ENCODE measurements at places on chromosomes 12 and 14.

DNA sequence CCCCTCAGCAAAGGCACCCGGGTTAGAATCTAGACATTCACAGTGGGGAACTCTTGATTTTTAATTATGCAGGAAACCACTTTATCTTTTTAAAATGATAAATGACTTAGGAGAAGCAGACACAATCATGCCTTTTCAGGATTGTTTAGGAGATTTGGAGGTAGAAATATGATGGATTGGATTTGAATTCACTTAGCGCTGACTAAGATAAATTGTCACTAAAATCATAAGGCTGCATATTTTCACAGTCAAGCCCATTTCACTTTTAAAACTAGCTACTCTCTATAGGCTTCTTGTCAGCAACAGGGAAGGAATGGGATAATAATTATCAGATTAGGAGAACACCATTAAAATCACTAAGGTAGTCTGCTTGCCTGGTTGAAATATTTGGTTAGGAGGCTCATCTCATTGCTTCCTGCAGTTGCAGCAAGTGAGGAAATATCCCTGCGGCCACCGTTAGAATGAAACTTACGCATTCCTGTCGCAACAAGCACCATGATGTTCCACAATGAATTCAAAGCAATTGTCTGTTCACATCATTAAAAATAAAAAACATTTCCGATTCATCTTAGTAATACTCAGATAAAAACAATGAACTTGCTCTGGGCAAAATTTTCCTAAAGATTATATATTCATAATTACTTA lies 31.9 kb downstream of the DACT1 start:
- no peak for DNase-seq

DNA sequence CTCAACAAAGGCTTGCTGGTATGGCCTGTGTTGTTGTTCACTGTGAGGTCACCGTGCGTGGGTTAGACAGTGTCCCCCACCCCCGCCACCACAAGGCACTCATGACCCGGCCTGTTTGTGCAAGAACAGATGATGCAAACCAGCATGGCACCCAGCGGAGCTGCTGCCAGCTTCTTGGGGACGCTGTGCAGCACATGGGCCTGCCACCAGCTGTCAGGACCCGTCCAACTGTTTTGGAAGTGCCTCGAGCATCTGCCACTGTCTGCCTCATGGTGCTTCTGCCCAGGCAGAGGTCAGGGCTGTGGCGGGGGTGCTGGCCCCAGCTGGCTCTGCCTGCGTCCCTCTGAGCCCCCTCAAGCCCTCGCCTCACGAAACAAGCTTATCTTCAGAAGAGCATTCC lies 1.5 kb downstream of the ASB2 start:
- DNase-seq = no peak

DNA sequence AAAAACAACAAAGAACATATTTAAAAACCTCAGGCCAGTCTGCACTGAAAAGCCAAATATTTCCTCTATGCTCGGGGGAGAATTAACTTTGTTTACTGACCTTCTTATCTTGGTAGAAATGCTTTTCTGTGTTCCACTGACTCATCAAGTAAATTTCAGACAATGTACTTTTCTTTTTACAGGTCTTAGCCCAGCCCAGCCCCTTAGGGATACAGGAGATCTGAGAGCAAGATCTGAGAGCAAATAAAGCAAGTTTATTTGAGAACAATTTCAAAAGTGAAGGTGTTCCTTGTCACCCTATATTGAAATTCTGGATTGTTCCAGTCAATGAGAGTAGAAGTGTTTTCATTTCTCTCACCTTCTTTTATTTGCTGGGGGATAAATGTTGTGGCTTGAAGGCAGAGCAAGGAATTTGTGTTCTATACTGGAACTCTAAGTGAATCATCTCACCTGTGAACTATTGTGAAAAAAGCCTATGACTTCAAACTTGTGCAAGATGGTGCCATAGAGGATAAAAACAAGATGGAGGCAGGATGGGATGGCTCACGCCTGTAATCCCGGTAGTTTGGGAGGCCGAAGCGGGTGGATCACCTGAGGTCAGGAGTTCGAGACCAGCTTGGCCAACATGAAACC lies 7.9 kb upstream of the GPRC5A start:
- DNase-seq = no peak

DNA sequence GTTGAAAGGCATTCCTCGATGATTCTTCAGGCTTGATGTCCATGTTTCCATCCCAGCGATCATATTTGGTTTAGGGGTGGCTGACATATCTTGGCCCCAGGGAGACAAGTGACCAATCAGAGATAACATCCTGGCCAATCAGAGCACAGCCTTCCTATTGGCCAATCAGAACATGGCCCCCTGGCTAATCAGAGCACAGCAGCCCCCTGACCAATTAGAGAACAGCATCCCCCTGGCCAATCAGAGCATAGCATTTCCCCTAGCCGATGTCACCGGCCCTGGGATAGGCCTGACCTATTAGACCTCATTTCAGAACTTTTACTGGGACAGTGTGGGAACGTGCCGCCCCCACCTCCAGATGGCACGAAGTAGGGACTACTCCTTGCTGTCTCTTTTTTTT lies 182.2 kb downstream of the AACS start:
- DNase-seq = no peak

DNA sequence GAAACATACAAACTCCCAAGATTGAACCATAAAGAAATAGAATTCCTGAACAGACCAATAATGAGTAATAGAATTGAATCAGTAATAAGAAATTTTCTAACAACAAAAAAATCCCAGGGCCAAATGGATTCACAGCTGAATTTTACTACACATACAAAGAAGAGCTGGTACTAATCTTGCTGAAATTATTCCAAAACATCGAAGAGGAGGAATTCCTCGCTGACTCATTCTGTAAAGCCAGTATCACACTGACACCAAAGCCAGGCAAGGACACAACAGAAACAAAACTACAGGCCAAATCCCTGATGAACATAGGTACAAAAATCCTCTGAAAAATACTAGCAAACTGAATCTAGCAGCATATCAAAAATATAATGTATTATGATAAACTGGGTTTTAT lies 367.8 kb upstream of the CLEC14A start:
- no peak for DNase-seq

GRCh38 chr14:75811136-75811829 lies 150.2 kb downstream of the TTLL5 start:
- DNase-seq = no peak

GRCh38 chr14:58638231-58639197 lies 752 bp downstream of the DACT1 start:
- peak; percentile 74 for DNase-seq

DNA sequence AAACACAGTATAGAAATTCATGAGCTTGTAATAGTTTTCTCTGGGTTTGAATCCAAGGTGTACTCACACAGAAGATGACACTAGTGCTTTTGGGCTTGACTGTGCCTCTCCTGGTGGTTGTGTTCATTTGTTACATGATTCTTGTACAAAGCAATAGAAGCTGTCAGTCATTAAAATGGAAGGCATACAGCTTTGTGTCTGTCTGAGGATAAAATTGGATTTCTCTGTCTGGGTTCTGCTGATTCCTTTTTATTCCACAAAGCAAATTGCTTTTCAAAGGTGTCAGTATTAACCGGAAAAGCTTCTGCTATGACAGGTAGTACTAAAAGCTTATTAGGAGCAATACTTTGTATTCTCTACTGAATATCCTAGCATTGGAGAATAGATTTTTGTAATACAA lies 361.2 kb downstream of the SLC6A15 start:
- no peak for DNase-seq

DNA sequence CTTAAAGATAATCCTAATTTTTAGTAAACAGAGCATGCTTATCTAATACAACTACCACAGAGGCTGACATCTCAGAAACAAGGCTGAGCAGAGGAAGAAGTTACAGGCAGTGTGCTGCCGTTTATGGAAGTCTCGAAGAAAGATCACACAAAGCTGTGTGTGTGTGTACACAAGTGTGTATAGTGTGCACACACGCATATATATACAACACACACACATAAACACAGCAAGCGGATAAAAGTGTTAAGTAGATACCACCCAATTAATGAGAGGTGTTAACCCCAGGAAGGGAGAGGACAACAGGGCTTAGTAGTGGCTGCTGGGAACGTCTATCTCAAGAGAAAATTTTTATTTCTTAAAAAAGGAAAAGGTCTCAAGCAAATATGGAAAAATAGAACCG lies 15.3 kb downstream of the CCDC88C start:
- no peak for DNase-seq
